ENCODE measurements at places on chromosomes 1 and 21.

DNA sequence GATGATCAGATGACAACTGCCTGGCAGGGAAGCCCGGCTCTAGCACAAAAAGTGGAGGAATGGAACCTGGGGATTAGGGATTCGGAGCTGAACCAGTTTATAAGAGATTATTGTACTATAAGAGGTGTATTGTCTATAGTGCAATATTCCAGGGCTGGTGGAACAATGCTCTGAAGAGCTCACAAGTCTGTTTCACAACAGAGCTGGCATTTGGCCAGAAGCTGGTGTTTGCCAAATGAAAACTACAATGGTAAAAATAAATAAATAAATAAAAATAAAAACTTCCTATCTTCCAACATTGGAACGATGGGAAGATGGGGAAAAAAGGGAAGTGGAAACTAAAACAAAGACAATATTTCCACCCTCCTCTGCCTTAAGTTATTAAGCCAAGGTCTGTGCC lies 73.5 kb downstream of the CHODL start:
- DNase-seq: no peak

- no peak for DNase-seq
Observed at GRCh38 chr1:77632216-77632615, 50.2 kb downstream of the ZZZ3 start.

GRCh38 chr1:182139496-182139895 lies 78.0 kb upstream of the ZNF648 start:
- no peak for DNase-seq

- no peak for DNase-seq
Observed at GRCh38 chr1:10648689-10649516, 147.5 kb downstream of the CASZ1 start.

GRCh38 chr1:154418923-154419619 lies 13.9 kb downstream of the IL6R start:
- no peak for DNase-seq

DNA sequence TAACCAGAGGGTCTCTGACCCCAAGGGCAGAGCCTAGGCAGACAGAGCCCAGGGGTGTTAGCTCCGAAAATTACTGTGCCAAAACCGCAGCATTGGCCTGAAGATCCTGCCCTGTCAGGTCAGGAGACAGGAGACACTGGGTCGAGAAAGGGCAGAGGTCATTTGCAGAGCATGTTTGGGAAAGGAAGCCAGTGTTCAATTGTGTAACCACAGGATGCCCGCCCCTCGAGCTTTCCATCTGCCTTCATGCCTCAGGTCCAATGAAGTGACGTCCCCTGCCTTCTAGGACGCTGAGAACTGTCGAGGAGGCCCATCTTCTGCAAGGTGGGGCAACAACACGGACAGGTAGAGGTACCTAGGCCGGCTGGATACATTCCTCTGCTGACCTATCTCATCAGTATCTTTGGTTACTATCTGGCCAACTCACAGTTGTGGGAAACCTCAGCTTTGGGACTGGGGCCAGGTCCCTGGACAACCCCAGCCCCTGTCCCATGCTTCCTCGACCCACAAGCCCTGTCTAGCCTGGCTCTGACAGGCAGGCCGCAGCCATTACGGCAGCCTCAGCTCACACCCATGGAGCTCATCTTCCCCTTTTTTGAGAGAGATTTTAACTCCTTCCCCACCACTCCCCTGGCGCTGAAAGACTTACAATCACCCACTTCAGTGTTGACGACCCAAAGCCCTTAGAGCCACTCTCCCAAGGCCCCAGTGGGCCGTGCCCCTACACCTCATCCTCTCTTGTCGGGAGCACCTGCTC lies 1.3 kb downstream of the ARL8A start:
- no peak for DNase-seq

DNA sequence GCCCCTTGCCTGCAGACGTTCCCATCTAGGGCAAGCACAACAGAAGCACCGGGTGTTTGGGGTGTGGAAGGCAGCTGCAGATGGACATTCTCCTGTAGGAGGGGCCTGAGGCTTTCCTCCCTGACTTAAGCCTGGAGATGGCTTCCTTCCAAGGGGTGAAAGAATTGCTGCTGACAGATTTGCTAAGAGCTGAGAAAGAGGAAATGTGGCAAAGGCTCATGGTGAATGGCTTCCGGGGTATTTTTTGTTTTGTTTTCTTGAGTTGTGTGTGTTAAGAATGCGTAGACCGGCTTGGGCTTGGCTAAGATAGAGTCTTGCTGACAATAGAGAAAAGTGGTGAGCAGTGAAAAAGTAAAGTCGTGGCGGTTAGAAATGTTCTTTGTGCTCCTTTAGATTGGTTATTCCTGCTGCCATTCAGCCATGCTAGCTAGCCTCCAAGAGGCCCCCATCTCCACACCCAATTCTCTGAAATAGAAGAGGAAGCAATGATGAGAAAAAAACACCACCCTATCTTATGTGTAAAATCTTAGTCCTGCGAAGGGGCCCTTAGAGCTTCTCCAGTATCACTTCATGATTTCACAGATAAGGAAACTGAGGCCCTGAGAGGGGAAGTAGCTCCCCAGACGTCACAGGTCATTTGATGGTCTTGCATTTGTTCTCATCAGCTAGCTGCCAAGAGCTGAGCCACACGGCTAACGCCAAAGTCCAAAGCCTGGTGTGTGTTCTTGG lies 36.9 kb downstream of the EIF2D start:
- DNase-seq: no peak

DNA sequence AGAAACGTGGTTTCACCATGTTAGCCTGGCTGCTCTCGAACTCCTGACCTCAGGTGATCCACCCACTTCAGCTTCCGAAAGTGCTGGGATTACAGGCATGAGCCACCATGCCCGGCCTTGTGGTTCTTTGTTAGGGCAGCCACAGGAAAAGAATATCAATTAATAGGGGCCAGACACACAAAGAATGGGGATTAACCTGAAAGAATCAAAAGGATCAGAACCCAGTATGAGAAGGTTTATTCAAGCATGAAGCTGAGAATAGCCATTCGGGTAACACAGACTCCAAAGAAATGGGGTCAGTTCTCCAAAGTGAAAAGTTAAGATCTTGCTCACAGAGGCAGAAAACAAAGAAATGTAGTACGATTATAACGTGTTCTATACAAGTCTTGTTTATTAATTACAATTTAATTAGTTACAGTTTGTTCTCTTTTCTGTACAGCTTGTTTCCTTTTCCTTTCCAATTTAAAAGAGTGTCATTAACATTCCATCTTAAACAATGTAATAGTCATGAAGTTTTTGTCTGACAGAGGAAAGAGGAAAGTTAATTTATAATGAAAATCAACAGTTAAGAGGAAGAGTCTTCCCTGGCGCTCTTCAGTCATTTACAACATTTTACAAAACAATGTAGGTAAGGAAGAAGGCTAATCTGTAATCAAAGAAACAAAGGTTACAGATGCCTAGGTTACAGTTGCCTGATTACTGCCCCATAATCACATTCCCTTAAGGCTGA lies 51.3 kb upstream of the SLC45A1 start:
- no peak for DNase-seq

DNA sequence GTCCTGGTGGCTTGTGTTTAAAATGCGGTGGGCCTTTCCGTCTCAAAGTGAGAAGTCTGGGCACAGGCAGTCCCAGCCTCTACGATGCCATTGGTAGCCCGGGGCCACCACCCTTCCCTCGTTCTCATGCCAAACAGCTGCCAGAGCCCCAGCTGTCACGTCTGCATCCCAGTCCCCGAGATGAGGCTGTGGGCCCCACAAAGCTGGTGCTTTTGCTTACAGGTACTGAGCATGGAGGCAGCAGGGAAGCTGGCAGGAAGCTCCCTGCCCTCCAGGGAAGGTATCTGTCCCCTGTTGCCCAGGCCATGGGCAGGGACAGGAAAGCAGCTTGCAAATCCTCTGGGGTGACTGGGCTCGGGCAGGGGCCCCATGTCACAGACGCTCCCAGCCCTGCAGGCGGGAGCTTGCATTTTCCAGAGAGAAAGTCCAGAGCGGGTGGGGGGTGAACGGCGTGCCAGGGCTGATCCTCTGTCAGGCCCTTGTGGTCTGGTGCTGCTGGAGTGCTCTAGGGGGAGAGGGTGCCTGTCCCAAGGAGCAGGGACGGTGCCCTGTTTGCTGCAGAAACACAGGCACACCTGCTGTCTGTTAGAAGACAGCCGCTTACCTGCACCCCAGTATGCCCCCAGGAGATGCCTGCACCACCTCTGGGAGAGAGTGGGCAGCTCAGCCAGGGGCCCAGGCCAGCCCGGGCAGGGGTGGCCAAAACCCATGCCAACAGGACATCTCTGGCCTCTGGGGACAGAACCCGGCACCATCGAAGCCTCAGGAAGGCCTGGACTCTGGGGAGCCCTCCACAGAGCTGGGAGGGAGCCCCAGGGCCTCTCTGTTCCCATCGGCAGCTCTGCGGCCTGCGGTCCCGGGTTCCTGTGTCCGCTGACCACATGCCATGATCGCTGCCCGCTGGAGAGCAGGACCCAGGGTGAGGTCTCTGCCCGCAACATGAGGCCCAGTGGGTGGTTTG lies 45.9 kb downstream of the SLX9 start:
- DNase-seq: no peak

DNA sequence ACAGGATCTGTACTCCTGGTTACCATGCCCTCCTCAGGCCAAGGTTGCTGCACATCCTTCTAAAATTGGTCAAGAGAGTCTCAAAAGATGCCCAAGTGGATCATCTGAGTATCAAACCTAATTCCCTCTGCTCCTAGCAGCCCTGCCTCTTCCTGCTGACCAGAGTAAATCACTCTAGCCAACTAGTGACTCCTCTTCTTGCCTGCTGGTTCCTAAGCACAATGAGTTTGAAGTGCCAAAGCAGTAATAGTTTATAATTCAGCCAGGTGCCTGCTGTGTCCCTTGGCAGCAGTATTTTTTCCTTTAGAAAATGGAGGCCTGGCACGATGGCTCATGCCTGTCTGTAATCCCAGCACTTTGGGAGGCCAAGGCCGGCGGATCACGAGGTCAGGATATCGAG lies 137.9 kb upstream of the CAMK1G start:
- DNase-seq: no peak

- DNase-seq: no peak
Observed at GRCh38 chr21:25422610-25423608, 184.4 kb downstream of the MRPL39 start.

DNA sequence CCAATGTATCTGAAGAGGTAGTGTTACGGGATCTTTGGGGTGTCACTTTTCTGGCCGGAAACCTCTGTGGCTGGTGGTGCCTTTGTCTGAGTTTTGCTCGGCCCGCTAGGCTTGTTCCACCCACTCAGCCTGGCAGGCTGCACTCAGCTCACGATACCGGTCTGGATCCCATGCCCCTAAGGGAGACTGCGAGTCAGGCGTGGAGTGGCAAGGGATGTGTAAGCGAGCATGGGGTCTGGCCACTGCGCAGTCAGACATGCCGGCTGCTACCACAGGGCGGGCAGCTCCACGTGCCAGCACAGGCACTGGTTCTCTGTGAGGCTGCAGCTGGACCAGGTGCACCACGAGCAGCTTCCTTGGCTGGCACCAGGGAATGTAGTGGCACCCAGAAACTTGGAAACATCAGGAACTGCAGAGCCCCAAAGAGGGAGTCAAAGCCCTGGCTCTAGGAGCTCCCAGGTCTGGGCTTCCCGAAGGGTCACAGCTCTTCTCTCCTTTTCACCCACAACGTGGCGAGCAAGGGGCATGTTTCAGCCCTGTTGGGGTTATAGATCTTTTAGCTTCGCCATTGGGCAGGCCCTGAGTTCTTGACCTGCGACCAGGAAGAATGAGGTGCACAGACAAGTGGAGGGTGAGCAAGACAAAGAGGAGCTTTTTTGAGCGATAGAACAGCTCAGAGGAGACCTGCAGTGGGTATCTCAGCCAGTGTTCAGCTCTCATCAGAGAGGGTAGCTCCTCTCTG lies 23.8 kb upstream of the LRRC8C start:
- no peak for DNase-seq

- no peak for DNase-seq
Observed at GRCh38 chr1:100265562-100265930, 470 bp upstream of the RTCA start.

DNA sequence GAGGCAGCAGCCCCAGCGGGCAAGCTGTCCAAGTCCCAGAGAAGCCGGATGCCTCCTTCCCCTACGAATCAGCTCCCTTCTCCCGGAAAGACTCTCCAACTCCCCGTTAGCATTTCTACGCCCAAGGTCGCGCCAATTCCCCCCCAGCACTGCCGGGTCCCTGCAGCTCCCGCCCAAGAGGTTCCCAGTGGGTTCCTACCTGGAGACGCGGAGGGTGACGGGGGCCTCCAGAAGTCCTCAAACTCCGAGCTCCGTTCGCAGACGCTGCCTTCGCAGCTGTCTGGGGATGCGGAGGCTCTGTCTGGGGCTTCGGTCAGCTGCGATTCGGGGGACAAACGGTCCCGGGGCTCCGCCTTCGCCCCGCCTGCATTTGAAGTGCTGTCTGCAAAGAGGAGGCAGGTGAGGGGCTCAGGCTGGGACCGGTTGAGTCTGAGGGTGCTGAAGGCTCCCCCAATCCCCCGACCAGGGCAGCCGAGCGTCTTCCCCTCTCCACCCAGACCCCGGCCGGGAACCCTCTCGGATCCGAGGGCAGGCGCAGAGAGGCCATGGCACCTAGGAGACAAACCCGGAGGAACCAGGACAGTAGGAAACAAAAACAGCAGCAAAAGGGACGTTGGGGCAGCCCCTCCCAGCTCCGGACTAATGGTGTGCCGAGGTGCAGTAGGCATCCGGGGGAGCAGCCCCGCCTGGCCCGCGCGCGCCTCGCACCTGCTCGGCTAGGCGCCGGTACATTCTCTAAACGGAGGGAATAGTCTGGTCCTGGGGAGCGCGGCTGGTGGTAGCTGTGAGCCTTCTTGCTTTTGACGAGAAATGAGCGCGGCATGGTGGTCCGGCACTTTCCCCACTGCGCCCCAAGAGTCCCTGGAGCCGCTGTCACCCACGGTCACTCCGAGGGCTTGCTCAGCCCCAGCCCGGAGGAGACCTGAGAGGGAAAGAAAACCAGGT lies 3.8 kb downstream of the GFI1 start:
- DNase-seq: no peak

DNA sequence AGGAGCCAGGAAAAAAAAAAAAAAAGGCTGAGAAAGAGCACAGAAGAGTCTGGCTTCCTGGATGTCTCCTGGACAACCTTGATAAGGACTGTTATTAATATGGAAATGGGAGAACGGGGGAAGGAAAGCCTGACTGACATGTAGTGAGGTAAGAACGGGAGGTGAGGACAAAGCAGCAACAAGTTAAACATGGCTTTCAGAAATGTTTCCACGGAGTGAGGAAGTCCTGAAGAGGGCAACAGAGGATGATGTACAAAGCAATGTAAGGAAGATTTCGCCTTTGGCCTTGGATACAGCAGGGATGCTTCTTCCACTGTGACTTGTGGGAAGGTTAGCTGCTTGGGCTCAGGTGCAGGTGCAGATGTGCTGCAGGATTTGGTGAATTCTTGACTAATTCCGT lies 11.9 kb upstream of the NIBAN1 start:
- DNase-seq: no peak

DNA sequence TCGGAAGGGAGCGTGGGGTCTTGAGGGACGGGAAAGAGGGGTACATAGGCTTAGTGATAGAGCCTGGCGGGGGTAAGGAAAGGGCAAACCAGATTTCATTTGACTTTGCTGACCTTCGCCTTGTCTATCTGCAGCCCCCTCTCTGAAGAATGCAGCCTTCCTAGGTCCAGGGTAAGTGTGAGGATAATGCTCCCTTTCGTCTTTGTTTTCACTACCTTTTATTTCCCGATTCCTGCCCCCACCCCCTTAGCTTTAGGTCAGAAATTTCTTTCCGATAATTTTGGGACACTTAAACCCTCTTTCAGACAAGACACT lies 396 bp downstream of the ATP5PB start:
- no peak for DNase-seq

- DNase-seq: no peak
Observed at GRCh38 chr1:1116701-1117468, 996 bp upstream of the C1orf159 start.

GRCh38 chr1:87972811-87973210 lies 644.1 kb downstream of the LMO4 start:
- DNase-seq: no peak

All from activated T-helper 1 cell treated with anti-CD3 and anti-CD28 coated beads, Interleukin-2, amount 50 U/mL, for 16 hours (primary cell).